Activated CD8-positive, alpha-beta memory T cell treated with anti-CD3 and anti-CD28 coated beads for 24 hours (primary cell): ENCODE measurements at places on chromosomes 11 and 22.
A peak's percentile ranks its signal among the peaks of the same experiment; 100 is the strongest.

GRCh38 chr11:61488651-61489291 is 19.8 kb upstream of the LRRC10B start:
- no peak for DNase-seq

DNA sequence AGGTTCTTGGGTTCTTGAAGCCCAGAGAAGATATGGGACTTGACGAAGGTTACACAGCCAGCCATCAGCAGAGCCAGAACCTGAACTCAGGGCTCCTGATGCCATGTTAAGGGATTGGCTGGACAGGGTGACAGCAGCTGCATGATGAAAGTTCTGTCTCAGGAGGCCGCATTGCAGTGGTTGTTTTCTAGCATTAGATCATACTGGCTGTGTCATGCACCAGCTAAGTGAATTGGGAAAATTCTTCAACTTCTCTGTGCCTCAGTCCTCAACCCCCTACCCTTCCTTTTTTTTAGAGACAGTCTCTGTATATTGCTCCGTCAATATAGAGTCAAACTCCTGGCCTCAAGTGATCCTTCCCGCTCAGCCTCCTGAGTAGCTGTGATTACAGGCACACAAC is 5.4 kb upstream of the LTBP3 start:
- no peak for DNase-seq

- no peak for DNase-seq
Measured at GRCh38 chr11:17256512-17256911, 20.0 kb upstream of the NUCB2 start.

DNA sequence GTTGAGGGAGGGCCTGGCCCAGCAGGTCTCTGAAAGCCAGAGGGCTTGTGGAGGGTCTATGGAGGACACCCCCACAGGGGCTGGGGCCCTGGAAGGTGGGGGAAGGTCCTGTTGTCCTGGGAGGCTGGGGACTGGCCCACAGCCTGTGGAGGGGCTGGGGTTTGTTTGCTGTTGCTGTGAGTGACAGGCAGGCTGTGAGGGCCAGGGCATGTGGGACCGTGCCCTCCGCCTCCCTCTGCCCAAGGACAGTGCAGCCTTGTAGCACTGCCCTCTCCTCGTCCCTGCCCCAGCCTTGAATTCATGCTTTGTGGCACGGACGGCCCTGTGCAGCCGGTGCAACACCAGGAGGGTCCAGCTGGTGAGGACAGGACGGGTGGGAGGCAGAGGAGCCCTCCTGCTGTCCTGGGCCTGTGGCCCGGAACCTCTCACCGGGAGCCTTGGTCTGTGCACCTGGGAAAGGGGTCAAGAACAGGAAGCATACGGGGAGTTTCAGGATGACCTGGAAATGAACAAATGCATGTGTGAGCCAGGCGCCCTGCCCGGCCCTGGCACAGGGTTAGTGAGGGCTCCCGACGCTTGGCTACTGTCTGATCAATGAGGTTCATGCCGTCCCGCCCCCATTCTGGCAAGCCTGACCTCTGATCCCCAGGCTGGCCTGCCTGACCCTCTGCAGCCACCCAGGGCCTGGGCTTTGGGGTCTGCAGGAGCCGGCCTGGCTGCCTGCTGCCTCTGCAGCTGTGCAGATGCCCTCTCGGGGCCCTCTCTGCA is 37.4 kb upstream of the PRODH start:
- DNase-seq = no peak

- no peak for DNase-seq
Measured at GRCh38 chr11:104645261-104646222, 252.7 kb downstream of the CASP12 start.

- no peak for DNase-seq
Measured at GRCh38 chr11:15769203-15769602, 587.1 kb downstream of the SOX6 start.

GRCh38 chr11:126188332-126189108 is 22.9 kb downstream of the RPUSD4 start:
- no peak for DNase-seq

DNA sequence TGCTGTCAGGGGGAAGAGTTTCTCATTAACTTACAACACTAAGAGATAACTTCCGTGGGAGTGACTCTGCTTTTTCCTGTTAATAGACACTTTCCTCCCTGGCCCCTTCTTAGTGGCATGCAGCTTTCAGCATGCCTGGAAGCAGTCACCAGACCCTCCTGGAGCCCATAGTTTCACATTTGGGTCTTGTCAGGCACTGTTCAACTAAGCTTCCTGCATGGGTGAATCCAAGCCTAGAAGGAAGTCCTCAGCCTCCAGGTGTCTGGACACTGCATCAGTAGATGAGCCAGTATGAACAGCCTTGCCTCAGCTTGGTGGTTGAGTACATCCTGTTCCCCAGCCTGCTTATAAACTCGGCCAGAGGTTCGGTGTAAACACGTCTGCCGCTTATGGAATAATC is 68.1 kb downstream of the PPP6R3 start:
- no peak for DNase-seq

- DNase-seq = no peak
Measured at GRCh38 chr22:48713272-48714205, 1114.1 kb downstream of the BRD1 start.

- no peak for DNase-seq
Measured at GRCh38 chr22:40334899-40335298, 11.4 kb upstream of the ADSL start.

- DNase-seq = no peak
Measured at GRCh38 chr11:24064309-24064903, 432.4 kb upstream of the LUZP2 start.

DNA sequence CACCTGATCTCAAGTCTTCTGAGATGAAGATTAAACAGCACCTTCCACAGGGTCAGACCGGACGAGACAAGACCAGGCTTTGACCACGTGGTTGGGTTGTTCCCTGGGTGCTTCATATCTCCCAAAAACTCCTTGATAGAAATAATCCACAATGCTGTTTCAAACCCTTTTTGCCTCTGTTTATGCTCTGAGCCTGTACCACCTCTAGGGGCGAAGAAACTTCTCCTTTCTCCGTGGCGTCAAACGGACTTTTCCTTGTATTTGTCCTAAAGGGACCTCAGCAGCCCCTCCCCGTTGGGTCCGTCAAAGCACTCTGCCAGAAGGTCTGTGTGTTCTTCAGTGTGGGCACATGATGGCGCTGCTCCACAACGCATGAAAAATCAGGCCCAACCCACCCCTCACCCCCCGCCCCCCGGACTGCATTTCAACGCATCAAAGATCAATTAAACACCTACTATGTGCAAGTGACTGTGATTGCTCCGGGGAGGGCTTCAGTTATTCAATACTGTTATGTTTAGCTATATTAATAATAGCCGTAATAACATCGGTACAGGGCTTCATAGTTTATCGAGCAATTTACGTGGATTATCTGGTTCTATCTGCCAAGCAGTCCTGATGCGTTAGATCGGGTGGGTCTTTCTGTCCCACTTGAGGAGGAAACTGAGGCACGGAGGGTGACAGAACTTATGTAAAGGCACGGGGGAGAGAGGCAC is 17.3 kb upstream of the EIF3D start:
- DNase-seq = peak; percentile 67

- DNase-seq = no peak
Measured at GRCh38 chr11:6563121-6563619, 40.2 kb downstream of the RRP8 start.

GRCh38 chr11:120013325-120014250 is 124.3 kb downstream of the TRIM29 start:
- no peak for DNase-seq

GRCh38 chr11:95650276-95650675 is 139.3 kb downstream of the FAM76B start:
- no peak for DNase-seq

GRCh38 chr22:38951734-38952133 is 5.7 kb upstream of the APOBEC3A start:
- no peak for DNase-seq

DNA sequence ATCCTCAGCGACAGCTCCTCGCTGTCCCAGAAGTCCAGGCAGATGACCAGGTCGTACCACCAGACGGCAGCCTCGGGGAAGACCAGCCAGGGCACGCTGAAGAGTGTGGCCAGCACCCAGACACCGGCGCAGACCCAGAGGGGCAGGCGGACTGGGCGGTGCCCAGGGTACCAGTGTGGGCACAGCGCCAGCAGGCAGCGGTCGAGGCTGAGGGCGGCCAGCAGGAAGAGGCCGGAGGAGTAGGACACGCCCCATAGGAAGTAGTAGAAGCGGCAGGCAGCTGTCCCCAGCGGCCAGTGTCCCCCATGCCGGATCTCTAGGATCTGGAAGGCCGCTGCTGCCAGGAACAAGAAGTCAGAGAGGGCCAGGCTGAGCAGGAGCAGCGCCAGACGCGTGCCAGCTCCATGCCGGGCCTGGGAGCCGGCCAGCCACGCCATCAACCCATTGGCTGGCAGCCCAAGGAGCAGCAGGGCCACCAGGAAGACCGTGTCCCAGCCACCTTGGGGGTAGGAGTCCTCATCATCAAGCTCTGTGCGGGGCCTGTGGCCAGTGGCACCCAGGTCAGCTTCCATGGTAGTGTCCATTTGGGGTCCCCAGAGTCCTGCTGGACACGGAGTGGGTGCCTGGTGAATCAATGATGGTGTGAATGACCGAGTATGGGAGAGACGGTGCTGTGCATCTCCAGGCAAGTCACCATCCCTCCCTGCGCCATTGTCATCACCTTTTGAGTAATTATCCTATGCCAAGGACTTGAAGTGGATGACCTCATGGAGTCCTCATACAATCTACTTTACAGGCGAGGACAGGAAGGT is at the start of gene GPR152:
GPR152 (minus strand) TSS at position 589 of the 812 bp plus-strand sequence; CDS start at position 584, 5 bp downstream.
- DNase-seq = no peak

- no peak for DNase-seq
Measured at GRCh38 chr11:75800728-75801361, 14.2 kb upstream of the UVRAG start.

GRCh38 chr22:38531251-38531938 is 25.3 kb upstream of the DDX17 start:
- DNase-seq = no peak

DNA sequence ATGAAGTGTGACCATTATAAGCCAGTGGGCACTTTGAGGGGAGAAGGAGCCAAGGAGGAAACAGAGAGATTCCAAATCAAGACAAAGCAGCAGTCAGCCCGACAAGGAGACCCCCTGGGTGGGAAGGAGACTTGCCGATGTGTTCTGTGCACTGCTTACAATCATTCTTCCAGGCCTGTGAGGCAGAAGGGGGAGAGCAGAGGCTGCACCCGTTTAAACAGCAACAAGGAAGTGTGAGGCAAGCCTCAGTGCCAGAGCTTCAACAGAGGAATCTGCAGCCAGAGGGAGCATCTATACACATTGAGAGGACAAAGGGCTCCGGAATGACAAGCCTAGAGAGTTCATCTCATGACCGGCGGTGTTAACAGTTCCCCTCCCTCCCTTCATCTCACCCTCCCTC is 121.1 kb downstream of the NXPE2 start:
- DNase-seq = no peak

DNA sequence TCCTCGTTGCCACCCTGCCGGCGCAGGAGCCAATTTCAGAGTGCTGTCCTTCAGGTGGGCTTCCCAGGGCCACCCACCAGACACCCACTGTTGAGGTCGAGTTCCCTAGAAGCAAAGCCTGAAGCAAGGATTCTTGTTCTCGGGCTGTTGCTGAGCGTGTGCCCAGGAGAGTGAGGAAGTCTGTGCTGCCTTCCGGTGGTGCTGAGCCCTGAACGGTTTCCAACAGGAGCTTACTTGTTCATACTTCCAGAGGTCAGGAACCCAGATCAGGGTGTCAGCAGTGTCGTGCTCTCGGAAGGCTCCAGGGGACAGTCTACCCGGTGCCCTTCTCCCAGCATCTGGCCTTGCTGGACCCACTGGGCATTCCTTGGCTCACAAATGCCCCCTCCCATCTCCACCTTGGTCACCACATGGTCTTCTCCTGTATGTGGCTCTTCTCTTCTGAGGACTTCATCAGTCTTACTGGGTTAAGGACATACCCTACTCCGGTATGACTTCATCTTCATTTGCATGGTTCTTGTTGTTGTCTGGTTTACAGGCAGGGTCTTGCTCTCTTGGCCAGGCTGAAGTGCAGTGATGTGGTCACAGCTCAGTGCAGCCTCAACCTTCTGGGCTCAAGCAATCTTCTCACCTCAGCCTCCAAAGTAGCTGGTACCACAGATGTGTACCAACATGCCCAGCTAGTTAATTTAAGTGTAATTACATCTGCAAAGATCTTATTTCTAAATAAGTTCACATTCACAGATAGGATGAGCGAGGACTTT is 11.2 kb downstream of the SLC25A1 start:
- no peak for DNase-seq

GRCh38 chr11:58134151-58134550 is 8.8 kb upstream of the OR9I1 start:
- no peak for DNase-seq

DNA sequence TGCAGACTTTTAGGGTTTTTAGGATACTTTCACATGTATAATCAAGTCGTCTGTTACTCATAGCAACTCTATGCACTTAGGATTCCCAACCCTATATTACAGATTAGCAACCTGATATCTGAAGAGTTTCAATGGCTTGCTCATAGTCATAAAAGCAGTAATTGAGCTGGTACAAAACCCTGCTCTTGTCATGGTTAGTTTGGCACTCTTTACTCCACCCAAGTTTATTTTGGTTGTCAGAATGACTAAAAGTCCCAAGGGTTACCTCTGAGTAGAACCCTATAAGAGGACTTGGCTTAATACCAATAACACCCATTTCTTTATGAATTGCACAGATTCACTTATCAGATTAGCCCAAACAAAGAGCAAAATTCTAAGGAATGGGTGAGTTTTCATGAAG is 550.6 kb downstream of the SOX6 start:
- no peak for DNase-seq

DNA sequence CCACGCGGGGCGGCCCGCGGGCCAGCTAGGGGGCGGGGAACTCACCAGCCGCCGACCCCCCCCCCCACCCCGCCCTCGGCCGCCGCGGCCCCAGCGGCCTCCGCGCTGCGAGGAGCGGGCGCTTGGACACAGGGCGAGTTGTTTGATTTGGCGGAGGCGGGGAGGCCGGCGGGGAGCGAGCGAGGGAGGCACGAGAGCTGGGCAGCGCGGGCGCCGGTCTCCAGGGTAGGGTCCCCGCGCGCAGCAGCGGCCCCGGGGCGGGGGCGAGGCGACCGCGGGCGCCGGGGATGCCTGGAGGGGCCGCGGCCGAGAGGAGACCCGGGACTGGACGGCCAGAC is 64.4 kb downstream of the NAV2 start:
- DNase-seq = no peak

GRCh38 chr11:14203321-14203720 is 155.7 kb downstream of the RRAS2 start:
- no peak for DNase-seq

- DNase-seq = no peak
Measured at GRCh38 chr11:121340032-121340580, 47.5 kb downstream of the SC5D start.

DNA sequence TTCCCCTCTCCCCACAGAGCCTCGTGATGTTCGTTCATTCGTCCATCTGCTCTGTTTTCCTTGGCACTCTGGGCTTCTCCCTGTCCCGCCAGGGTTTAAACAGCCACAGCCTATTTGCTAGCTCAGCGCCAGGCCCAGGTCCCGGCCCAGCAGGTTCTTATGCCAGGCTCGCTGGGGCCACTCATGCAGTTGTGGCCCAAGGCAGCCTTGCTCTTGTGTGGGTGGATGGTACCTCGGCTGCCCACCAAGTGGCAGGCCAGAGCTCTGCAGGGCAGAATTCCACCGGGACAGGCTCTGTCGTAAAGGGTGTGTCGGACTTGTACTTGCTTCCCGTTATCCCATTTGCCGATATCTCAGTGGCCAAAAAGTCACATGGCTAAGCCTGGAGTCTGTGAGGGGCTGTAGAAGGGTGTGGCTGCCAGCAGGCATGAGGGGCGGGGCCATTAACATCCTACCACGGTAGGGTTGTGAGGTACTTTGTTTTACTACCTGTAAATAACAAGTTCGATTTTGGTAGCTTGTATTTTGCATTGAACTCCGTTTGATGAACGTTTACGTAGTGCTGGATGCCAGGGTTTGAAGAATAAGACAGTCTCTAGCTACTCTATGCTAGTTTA is 7.9 kb downstream of the FAM118A start:
- DNase-seq = no peak

GRCh38 chr22:44600207-44600785 is 101.7 kb upstream of the PRR5 start:
- DNase-seq = no peak
